ENCODE measurements at places on chromosomes 6 and 20. TPM values are rescaled to one million over a fixed set of nuclear protein-coding genes. Genes with fewer than 3 reads are reported as not detected.

DNA sequence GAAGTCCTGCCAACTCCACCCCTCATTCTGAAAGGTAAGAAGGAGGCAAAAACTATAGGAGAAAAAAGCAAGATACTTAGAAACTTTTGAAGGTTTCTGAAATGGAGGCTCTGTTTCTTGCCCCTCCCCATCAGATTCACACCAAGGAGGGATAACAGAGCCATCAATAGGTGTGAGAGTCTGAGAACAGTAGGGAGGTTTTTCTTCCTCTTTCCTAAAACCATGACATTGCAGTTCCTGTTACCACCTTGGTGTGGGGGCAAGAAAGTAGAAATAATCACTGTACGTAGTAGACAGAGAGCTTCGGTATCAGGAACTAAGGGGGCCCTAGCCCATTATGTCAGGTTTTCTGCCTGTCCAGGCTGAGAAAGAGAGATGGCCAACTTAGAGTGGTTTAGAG lies 333.3 kb upstream of the SYNCRIP start:
- DNase-seq: no peak

- no peak for DNase-seq
These were observed 33.7 kb downstream of the PYGB start for GRCh38 chr20:25281541-25281991.

DNA sequence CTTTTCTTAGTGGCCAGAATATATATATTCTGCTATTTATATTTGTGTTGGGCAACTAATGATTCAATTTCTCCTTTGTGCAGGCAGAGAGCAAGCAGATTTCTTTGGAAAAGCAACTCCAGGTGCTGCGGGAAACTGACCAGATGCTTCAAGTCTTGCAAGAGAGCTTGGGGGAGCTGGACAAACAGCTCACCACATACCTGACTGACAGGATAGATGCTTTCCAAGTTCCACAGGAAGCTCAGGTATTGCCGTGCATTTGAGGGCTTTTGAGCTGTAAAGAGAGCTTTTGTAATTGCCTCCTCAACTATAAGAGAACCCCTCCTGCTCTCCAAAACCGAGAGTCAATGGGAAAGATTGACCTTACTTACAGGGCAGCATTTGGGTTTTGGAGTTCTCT lies 203.5 kb downstream of the UTRN start:
- DNase-seq: no peak

GRCh38 chr6:90496258-90497016 lies 90.4 kb downstream of the MAP3K7 start:
- DNase-seq: no peak

GRCh38 chr20:35307666-35308653 lies 15.7 kb upstream of the FAM83C start:
- DNase-seq: no peak

The FOXQ1 gene
- not detected for total RNA-seq

The MRPS18B gene
- 44.4 TPM for total RNA-seq

The CNR1 gene
- not detected for total RNA-seq

All from CD4-positive, alpha-beta memory T cell (primary cell).